ENCODE measurements at places on chromosomes 5 and 9.

DNA sequence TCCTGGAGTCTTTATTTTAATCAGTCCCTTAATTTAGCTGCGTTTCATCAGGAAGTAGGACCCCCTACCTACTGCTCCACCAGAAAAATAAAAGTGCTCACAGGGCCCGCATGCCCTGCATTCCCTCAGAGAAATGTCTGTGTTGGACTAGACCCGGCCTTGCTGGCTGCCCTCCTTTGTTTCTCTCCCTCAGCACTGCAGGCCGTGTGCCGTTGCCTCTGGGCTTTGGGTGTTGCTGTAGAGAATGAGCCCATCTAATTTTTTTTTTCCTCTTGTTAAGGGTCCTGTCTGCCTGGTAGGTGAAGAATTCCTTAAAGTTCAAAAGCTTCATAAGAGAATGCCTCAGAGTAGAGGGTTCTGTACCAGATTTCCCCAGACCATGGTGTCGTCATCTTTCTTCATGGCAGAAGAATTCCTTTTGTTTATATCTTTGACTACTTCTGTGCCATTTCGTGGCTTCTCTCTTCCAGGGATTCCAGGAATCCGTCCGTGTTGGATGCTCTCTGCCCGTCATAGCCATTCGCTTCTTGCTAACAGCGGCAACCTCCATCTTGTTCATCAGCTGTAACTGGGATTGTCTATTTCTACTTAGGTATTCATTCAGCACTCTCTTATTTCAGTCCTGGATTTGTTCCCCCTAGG is 49.8 kb upstream of the ANGPTL2 start:
- no peak for DNase-seq

- DNase-seq, result no peak
These were observed 198.1 kb upstream of the EFNA5 start for GRCh38 chr5:107868650-107869409.

DNA sequence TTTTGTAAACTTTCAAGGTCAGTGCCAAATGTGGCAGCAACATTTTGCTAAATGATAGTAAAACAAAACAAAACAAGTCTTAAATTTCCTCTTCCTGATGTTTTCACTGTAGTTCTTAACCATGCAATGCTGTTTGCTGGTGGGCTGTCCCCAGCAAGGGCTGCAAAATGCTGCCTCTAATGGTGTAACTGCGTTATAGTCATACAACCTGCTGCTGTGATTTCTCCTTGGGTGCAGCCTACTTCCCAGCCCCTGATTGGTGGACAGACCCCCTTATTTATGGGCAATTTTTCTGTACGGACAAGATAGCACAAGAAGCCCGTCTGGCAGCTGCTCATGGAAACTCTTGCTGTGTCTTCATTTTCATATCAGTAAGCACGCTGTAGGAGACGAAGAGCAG is 26.6 kb upstream of the PIP5K1B start:
- no peak for DNase-seq

DNA sequence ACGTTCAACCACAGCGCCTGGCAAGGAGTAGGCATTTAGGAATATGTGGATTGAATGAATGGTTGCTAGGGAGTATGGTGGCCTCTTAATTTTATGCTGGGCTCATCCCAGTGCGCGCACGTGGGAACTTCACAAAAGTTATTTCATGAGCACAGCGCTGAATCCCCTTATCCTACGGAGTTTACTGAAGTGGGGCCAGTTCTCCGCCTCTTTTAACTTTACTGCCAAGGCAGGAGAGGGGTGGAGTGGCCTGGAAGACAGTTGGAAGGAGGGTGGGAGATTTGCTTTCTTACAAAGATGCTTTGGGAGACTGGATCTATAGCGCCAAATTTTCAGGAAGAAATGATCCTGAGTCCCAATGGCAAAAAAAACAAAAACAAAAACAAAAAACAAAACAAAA is 326.5 kb downstream of the SH3GL2 start:
- DNase-seq, result no peak

- DNase-seq, result no peak
These were observed 24.4 kb downstream of the MEGF9 start for GRCh38 chr9:120689860-120690259.

DNA sequence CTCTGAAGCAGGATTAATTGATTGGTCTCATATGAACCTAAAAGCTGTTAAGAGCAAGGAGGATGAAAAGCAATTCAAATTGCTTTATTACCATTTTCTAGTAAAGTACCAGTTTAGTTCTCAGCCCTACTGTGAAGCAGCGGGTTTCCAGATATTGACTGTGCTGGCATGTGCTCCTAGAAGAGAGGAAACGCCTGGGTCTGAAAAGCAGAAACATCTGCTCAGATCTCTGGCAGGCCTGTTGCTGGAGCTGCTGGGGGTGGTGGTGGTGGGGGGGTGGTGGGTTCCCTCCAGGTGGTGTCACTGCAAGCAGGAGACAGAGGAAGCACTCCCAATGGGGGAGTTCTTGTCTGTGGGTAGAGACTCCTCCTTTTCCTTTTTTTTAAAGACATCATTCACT is 105.5 kb upstream of the ZNF462 start:
- no peak for DNase-seq

GRCh38 chr9:85302938-85303756 is 438.6 kb downstream of the AGTPBP1 start:
- DNase-seq, result no peak

- no peak for DNase-seq
These were observed 124.2 kb downstream of the GNA14 start for GRCh38 chr9:77523891-77524290.

DNA sequence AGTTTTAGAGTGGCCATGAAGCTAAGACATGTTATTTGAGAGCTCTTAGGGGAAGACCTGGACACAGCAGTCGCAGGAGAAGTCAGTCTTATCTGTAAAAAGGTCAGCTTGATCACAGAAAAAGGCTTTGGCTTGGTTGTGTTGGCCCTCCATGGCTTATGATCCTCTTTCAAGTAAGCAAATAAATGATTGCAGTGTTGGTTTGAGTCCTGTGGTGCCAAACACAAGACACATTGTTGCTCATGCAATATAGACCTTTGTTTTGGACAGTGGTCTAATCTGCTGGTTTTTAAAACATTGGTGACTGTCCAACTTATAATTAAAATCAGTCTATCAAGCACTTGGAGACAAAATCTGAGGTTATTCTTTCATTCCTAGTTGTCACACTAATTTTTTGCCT is 54.0 kb downstream of the DOCK8 start:
- DNase-seq, result no peak

GRCh38 chr5:120228262-120229031 is 235.7 kb upstream of the PRR16 start:
- DNase-seq, result no peak

DNA sequence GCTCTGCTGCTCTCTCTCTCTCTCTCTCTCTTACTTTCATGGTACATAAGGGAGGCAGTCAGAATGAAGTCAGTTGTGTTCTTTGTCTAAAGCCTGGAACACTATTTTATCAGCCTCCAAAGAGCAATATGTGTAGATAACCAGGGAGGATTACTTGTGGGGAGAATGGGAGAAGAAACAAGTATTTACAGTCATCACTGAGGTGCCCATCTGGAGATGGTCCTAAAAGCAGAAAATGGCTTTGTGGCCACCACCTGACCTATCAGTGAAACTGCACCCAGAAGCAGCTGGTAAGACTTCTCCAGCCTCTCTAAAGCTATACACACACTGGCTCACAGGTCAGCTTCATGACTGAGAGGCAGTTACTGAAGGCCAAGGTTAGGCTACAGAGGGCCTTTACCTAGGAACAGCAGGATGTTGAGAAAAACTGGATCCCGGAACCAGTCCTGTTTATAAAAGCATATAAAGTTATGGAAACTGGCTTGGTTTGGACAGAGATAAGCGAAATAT is 75.1 kb downstream of the MRPS27 start:
- DNase-seq, result no peak

GRCh38 chr5:134131165-134131564 is 16.7 kb downstream of the TCF7 start:
- no peak for DNase-seq

- DNase-seq, result no peak
These were observed 87.0 kb downstream of the SMIM23 start for GRCh38 chr5:171872666-171873065.

- DNase-seq, result no peak
These were observed 204.1 kb downstream of the SEC61B start for GRCh38 chr9:99425923-99426842.

DNA sequence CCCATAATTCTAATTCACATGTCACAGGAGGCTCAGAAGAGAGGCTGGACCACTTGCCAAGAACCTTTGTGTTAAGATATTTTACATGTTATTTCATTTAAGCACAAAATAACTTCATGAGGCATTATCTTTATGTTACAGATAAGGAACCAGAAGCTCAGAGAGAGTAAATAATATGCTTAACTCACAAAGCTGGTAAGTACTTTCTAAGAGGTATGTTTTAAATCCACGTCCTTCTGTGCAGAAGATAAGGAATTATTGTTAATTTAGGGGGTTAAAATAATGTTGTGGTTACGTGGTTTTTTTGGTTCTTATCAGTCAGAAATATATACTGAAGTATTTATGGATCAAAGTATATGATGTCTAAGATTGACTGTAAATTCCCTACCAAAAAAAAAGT is 8.0 kb downstream of the STRBP start:
- no peak for DNase-seq

GRCh38 chr5:124343451-124343867 is 403.0 kb downstream of the ZNF608 start:
- no peak for DNase-seq

GRCh38 chr5:150294551-150295071 is 5.0 kb upstream of the CAMK2A start:
- no peak for DNase-seq

- no peak for DNase-seq
These were observed 75.6 kb upstream of the PCA3 start for GRCh38 chr9:76688471-76689238.

DNA sequence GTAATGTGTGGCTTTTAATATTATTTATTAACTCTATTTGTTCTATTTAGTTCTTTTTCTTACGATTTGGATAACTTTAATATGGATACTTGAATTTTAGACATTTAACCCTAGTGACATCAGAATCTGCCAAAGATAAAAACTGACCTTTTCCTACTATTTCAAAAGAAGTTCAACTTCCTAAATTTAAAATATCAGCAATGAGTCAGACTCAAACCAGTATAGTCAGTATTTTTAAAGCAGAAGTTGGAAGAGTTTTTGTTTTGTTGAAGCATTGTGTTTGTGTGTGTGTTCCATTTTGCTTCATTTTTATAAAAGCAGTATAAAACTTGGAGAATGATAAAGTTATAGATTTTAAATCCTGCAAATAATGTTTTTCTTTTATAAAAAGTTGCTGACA is 251.8 kb upstream of the RASA1 start:
- DNase-seq, result no peak

DNA sequence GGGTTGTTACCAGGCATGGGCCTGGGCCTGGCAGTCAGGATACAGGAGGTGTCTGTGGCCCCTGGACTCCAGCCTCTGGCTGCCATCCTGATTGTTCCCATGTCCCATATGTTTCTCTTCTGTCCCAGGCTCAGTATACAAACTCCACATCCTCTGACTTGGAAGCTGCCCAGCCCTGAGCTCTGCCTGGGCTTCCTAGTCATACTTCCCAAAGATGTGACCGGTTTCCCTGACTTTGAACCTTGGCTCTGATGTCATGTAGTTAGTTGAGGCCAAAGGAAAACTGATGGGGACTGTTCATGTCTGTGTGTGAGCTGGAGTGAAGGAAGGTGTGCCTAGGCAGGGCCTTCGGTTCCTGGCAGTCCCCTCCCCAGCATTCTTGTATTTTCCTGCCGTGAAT is 50.4 kb downstream of the CYSTM1 start:
- no peak for DNase-seq

GRCh38 chr5:91591076-91591475 is 208.0 kb upstream of the ARRDC3 start:
- no peak for DNase-seq

- no peak for DNase-seq
These were observed 77.7 kb upstream of the ADAMTSL1 start for GRCh38 chr9:18396102-18396728.

GRCh38 chr9:70415476-70415875 is 1.0 kb upstream of the KLF9 start:
- no peak for DNase-seq

GRCh38 chr9:95438561-95439357 is 78.0 kb downstream of the PTCH1 start:
- DNase-seq, result no peak

DNA sequence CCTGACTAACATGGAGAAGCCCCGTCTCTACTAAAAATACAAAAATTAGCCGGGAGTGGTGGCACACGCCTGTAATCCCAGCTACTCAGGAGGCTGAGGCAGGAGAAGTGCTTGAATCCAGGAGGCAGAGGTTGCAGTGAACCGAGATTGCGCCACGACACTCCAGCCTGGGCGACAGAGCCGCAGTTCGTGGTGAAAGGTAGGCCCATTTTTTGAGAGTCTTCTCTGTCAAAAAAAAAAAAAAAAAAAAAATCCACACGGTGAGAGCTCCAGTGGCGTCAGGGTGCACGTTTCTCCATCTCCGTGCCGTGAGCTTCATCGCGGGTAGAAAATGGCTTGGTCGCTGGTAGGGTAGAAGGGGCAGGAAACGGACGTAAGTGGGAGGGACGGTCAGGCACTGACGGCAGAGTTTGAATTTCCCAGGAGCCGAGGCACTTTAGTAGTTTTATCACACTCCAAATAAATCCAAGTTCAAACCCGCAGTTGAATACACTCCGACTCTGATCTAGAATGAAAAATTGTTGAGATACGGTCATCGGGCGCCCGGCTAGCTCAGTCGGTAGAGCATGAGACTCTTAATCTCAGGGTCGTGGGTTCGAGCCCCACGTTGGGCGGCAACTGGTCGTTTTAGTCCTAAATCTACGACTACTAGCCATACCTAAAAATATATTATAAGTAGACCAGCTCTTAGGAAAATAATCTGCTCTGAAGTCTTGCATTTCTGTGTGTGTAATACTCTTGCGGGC is 2.4 kb upstream of the TRIM7 start:
- peak; percentile 71 for DNase-seq

DNA sequence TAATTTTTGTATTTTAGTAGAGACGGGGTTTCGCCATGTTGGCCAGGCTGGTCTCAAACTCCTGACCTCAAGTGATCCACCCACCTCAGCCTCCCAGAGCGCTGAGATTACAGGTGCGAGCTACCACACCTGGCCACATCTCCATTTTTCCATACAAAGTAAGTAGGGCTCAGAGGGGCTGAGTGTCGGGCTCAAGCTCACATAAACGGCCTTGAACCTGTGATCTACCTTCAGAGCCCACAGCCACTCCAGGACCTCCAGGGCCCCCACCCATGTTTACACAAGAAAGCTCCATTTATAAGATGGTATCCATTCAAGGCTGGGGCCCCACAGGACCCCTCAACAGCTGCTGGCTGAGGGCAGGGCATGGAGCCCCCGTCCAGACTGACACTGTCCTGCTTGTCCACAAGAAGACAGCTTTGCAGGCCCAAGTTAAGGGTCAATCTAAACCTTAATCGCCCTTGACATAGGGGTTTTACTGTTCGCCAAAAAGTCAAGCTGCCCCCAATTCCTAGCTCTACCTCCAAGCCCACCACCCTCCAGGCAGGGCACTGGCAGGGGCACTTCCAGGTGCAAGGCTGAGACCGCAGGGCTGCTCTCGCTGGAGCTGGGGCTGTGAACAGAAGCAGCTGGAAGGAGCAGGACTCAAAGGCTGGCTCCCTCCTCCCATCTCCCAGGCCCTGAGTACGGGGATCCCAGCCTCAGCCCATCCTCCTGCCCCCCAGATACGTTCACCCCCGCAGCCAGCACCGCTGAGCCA is 18.9 kb downstream of the FAM78A start:
- no peak for DNase-seq

All from activated naive CD8-positive, alpha-beta T cell treated with anti-CD3 and anti-CD28 coated beads, Interleukin-2, amount 50 U/mL, for 16 hours (primary cell).